ENCODE measurements at places on chromosomes 5 and 9.

DNA sequence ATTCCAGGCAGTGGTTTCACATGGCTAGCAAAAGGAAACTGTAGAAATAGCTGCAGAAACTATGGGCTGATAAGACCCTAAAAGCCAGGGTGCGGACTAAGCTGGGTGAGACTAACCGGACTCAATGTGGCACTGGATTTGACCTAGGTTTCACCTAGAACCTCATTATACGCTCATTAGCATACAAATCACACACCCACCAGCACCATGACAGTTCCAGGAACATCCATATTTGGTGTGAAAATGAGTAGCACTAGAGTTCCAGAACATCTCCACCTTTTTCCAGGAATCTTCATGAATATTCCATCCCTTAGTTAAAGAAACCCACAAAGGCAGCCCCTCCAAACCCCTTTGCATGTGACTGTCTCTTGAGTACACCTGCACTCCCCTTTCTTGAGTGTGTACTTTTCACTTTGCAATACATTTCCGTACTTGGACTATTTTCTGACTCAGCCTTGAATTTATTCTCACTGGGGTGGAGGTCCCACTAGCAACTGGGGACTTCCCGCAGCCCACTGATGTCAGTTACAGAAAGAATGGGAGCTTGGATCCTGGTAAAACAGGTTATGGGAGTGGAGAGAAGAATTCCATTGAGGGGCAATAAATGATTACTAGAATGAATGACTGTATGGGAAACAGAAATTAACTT lies 58.0 kb upstream of the SPATA31C2 start:
- no peak for DNase-seq

GRCh38 chr9:134585746-134586706 lies 55.6 kb upstream of the COL5A1 start:
- no peak for DNase-seq

- no peak for DNase-seq
Measured at GRCh38 chr5:120228262-120229031, 235.7 kb upstream of the PRR16 start.

DNA sequence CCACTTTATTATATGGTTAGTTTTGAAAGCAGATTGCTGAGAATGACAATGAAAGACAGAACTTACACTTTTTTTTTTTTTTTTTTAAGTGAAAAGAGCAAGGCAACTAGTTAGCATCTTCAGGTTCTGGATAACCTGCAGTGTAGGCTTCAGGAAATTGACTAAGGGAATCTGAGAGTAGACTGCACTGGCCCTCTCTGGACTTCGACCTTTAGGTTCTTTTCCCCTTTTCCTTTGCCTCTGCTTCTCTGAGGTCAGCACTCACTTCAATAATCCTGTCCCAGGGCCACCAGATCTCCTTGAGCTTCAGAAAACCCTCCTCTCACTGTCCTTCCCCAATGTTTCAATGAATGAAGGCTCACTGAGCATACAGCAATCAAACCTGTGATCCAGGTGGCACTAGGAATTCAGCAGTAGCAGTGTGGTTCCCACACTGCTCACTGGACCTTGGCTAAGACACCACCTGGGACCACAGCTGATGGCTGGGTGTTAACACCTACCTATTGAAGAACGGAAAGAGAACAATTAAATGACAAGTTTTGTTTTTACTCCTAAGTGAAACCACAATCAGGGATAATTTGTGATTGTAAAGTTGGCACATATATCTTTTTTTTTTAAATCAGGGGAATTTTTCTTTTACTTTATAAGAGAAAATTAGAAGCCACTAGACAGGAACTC lies 85.8 kb upstream of the IL6ST start:
- no peak for DNase-seq

GRCh38 chr9:112786829-112787520 lies 36.4 kb downstream of the SNX30 start:
- no peak for DNase-seq

GRCh38 chr5:140570058-140570457 lies 5.4 kb downstream of the SLC35A4 start:
- DNase-seq: no peak

- peak; percentile 64 for DNase-seq
Measured at GRCh38 chr9:114291064-114291474, 31.8 kb upstream of the ORM1 start.

DNA sequence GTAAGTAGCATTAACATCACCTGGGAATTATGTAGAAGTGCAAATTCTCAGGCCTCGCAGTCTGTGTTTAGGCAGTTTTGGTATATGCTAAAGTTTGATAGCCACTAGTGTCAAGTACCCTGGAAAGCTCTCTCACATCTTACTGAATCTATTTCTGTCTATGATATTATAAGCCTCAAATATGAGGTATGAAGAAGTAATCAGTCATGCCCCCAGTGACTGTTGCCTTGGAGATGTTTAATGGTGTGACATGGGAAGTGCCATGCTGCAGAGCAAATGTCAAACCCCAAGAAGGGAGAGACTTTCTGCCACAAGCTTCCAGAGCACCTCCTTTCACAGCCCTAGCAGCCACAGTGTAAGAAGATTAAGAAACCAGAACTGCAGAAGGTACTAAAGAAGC lies 9.8 kb upstream of the PDE8B start:
- no peak for DNase-seq

- DNase-seq: no peak
Measured at GRCh38 chr9:91138760-91139159, 223.0 kb downstream of the AUH start.

DNA sequence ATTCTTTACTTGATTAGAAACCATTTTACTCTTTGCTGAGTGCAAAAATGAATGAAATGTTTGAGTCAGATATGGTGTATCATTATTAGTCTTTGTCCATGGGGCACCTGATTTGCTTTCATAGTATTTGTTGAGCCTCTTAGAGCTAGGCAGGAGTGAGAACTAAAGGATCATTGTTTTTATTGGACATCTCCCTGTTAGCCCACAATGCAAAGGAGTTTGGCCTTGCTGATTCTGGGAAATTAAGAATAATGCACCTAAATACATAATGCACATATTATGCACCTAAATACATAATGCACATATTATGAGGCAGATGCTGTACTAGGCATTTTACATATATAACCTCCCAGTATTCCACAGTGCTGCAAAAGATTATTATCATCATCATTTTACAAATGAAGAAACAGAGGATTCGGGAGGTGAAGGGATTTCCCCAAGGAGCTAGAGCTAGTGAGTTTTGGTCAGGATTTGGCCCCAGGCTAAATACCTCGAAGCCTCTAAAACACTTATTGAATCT lies 113.0 kb upstream of the LIFR start:
- no peak for DNase-seq

- no peak for DNase-seq
Measured at GRCh38 chr9:135692410-135692809, 6.9 kb downstream of the SOHLH1 start.

- no peak for DNase-seq
Measured at GRCh38 chr5:173443971-173444370, 115.8 kb upstream of the STC2 start.

- DNase-seq: no peak
Measured at GRCh38 chr9:34994260-34994899, 4.8 kb downstream of the DNAJB5 start.

GRCh38 chr5:53779541-53779981 lies 219.1 kb downstream of the NDUFS4 start:
- no peak for DNase-seq

DNA sequence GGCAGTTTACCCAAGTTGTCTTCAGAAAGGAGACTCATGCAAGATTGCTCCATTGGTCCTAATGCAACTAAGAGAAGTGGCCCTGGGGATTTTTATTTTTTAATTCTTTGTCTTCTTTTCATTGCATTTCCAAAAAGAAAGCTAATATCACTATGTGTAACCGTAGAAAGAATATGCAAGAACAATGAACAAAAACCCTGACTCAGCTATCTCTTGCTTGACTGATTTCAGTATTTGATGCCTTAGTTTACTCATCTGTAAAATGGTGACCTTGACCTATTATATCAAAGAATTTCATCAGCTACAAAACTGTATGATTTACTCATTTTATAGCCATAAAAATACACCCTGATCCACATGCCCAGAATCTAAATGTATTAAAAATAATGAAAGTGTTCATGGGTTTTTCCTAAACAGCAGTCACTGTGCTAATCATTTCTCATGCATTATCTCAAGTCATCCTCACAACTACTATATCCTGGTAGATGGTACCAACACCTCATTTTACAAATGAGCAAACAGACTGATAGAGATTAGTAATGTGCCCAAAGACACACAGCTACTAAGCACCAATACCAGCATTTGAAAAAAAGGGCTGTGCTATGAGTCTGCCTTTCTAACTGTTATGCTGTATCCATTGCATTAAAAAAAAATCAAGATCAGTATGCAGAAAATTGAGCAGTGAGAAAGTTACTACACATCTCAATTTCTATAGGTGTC lies 185.7 kb downstream of the MLLT3 start:
- DNase-seq: no peak

GRCh38 chr9:33233626-33234342 lies 6.2 kb upstream of the SPINK4 start:
- no peak for DNase-seq

DNA sequence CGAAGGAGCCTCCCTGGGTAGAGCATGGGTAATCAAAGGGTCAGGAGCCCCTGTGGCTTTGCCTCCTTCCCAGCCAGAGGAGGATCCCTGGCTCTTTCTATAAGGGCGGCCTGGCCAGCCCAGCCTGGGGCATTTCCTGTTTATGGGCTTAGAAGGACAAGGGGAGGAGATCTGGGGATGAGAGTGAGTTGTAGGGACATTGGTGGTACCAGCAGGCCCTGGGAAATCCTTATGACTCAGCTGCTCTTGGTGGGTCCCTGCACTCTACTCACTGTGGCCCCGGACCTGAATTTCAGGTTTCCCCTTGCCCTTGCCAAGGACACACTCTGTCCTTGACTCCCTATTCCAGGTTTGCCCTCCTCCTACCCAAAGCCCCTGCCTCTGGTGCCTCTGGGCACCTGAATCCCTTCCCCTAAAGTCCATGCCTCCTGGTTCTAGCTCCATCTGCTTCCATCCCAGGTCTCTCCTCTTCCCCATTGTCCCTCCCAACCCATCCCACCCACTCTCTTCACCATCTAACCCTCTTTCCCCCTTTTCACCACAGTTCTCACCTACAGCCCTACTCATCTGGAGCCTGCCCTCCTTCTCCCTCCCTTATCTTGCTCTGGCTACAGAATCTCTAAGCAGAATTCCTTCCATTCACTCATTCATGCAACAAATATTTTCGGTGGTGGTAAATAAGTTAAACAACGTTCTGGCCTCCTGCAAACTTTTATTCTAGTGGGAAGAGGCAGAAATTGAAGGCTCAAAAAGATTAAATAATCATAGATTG lies 34.9 kb downstream of the PCDH1 start:
- no peak for DNase-seq

DNA sequence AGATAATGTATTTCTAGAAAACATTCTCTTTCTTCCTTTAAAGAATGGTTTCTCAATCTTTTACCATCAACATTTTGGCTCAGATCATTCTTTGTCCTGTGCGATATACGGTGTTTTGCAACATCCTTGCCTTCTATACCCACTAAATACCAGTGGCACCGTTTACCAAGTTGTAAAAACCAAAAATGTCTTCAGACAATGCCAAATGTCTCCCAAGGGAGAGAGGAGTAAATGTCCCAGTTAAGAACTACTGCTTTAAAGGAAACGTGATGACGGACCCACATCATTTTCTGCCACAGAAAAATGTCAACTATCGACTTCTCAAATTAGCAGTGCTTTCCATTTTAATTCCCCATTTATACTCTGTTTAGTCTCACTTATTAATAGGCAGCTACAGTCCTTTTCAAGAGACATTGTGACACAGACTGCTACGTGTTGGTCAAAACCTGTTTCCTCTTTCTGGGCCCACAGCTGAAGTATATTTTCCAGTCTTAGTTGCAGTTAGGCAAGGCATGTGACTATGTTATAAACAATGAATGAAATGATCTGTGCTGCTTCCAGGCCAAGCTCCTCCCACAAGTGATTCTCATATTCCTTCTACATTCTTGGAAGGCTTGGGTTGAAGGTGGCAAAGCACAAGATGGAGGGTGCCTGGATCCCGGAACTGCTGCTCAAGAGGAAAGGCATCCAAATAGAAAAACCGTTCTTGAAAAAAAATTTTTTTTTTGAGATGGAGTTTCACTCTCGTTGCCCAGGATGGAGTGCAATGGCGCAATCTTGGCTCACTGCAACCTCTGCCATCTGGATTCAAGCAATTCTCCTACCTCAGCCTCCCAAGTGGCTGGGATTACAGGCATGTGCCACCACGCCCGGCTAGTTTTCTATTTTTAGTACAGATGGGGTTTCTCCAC lies 8.8 kb downstream of the PRXL2C start:
- DNase-seq: no peak

DNA sequence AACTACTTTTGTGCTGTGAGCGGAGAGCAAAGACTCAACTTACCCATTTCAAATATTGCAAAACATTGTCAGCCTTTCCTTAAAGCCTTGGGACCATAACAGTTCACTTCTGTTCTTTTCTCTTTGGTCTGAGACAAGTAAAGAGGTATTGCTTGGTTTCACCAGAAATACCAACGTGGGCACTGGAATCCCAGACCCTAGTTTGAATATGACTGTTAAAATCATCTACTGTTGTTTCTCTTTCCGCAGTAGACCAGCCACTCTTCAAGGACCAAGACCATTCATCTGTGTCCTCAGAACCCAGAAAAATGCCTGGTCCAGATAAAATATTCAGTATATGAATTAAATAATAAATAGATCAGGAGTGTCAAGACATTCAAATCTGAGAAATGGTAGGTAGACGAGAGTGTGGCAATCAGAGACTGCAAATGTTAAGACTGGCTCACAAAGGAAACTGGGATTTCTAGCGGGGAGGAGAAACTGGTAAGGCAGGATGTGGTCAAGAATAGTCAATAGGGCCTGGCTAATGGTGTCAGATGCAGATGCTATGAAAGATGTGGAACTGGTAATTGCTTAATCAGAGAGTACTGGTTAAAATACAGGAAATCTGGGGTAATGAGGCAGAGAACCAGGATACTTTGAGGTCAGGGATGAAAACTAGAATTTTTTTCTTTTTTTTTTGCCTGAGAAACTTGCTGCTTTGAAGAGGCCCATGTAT lies 82.1 kb upstream of the IL33 start:
- DNase-seq: no peak

DNA sequence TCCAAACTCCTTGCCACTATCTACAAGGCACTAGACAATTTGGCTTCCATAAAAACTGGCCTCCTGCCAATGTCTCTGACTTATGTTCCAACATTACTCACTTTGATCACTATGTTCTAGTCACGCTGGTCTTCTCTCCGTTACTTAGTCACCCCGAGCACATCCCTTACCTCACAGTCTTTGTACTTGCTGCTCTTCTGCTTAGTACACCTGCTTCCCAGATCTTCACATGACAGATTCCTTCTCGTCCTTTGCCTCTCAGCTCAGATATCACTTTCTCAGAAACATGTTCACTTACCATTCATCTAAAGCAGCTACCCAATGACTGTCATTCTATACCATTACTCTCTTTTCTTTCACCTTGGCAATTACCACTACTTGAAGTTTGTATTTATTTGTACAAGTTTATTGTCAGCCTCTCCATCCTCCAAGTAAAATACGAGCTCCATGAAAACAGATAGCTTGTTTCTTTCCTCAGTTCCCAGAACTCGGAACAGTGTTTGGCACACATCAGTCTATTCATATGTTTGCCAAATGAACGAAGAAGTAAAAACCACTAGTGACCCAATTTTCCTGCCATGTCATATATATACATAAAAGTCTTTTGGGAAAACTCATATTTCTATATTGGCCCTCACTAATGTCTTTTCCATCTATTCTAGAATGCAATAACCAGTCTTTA lies 5.9 kb upstream of the SLC22A5 start:
- DNase-seq: no peak

Data from activated T-cell treated with anti-CD3 and anti-CD28 coated beads for 4 hours (primary cell).